ENCODE measurements at places on chromosomes 6 and 20.

DNA sequence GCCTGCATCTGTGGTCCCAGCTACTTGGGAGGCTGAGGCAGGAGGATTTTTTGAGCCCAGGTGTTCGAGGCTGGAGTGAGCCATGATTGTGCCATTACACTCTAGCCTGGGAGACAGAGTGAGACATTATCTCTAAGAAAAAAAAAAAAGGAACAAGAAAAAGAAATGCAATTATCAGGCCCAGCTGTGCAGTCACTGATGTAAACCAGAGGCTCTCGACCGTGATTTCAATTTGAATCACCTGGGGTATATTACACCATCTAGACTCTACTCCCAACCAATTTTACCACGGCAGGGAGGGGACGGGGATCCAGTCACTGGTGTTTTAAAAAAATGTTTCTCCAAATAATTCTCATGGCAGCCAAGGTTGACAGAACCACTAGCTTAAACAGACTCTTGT lies 48.8 kb upstream of the NKX2-2 start:
- H3K4me1 ChIP-seq: no peaks in the 10 kb centered on the region
- H3K27me3 ChIP-seq: no peaks in the 10 kb centered on the region
- H3K4me3 ChIP-seq: no peak overlapping the region
- no peaks in the 10 kb centered on the region for H3K36me3 ChIP-seq

DNA sequence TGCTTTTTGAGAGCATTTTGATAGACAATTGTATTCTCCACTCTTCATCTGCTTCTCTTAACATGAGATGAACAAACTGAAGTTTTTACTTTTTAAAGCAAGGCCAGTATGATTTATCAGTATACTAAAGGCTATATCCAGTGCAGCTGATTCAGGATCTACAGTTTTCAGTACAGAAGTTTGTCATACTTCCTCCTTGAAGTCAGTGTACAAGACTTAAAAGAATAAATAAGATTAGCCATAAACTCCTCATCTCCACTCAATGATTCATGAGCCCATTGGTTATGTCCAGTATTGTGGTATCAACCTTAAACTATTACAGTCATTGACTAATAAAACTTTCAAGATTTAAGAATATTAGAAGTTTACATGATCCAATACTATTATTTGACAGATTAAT lies 374.8 kb upstream of the EPHA7 start:
- H3K27ac ChIP-seq: no peak overlapping the region
- no peaks in the 10 kb centered on the region for H3K36me3 ChIP-seq
- no peaks in the 10 kb centered on the region for H3K4me1 ChIP-seq
- no peak overlapping the region for H3K4me3 ChIP-seq
- H3K27me3 ChIP-seq: no peaks in the 10 kb centered on the region

DNA sequence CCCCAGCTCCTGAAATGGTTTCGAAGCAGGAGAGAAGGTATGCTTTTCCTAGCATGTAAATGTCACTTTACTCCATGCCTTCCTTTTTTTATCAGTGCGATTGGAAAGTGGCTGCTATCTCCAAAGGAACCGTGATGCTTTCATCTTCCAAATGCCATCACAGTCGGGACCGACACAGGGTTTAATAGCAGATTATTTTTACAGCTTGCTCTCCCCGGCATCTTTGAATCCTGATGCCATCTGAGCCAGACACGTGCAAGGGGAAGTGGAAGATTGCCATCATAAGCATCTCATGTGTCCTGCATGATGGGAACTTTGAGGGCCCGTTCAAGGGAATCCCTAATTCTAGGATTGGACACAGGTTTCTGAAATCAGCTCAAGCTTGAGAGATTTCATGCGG lies 253.4 kb upstream of the KCNG1 start:
- no peak for DNase-seq
- H3K36me3 ChIP-seq: no peaks in the 10 kb centered on the region
- H3K27me3 ChIP-seq: no peaks in the 10 kb centered on the region

GRCh38 chr20:4689220-4689619 lies 32.5 kb upstream of the PRND start:
- peak overlapping the region; percentile 1 for H3K27ac ChIP-seq
- no peak for DNase-seq
- no peaks in the 10 kb centered on the region for H3K36me3 ChIP-seq
- H3K4me1 ChIP-seq: peaks cover 66% of the 10 kb centered on the region
- H3K27me3 ChIP-seq: no peaks in the 10 kb centered on the region

- H3K4me1 ChIP-seq: peaks cover 23% of the 10 kb centered on the region
- no peaks in the 10 kb centered on the region for H3K36me3 ChIP-seq
- no peak for DNase-seq
- H3K4me3 ChIP-seq: no peak overlapping the region
These were observed 48.0 kb upstream of the DST start for GRCh38 chr6:56690519-56691285.

DNA sequence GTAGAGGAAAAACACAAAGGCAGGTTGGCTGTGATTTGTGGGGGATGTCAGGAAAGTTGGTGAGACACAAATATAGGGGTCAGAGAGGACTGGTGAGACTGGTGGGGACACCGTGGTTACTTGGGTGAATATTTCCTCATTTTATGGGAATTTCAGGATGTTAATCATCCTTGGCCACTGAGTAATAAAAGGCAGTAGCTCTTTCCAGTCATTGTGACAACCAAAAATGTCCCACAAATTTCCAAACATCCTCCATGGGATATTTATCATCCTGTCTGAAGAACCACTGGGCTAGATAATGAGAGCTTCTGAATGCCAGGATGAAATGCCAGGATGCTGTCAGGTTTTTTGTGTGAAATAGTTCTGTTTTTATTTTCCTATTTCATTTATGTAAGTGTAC lies 374.1 kb downstream of the CD109 start:
- no peaks in the 10 kb centered on the region for H3K36me3 ChIP-seq
- H3K4me3 ChIP-seq: no peak overlapping the region
- no peak for DNase-seq
- H3K27me3 ChIP-seq: no peaks in the 10 kb centered on the region
- peaks cover 8% of the 10 kb centered on the region for H3K4me1 ChIP-seq
- no peak overlapping the region for H3K27ac ChIP-seq

DNA sequence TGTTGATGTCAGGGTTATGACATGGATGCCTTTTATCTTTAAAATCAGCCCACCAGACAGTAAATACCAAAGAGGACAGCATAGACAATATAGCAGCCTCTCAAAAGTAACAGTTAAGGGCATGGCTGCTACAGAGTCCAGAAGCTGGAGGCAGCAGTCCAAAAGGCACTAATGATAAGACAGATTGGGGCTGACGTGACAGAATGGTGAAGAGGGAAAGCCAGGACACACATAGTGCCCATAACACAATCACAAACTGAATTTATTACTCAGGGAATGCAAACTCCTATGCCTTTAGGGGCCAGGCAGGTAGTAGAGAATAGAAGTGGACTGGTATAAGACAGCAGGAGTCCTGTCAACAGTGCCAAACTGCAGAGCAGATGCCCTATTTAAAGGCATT lies 40.7 kb downstream of the TP53INP2 start:
- H3K27me3 ChIP-seq: no peaks in the 10 kb centered on the region
- DNase-seq: no peak
- no peak overlapping the region for H3K27ac ChIP-seq
- H3K36me3 ChIP-seq: peaks cover 55% of the 10 kb centered on the region

DNA sequence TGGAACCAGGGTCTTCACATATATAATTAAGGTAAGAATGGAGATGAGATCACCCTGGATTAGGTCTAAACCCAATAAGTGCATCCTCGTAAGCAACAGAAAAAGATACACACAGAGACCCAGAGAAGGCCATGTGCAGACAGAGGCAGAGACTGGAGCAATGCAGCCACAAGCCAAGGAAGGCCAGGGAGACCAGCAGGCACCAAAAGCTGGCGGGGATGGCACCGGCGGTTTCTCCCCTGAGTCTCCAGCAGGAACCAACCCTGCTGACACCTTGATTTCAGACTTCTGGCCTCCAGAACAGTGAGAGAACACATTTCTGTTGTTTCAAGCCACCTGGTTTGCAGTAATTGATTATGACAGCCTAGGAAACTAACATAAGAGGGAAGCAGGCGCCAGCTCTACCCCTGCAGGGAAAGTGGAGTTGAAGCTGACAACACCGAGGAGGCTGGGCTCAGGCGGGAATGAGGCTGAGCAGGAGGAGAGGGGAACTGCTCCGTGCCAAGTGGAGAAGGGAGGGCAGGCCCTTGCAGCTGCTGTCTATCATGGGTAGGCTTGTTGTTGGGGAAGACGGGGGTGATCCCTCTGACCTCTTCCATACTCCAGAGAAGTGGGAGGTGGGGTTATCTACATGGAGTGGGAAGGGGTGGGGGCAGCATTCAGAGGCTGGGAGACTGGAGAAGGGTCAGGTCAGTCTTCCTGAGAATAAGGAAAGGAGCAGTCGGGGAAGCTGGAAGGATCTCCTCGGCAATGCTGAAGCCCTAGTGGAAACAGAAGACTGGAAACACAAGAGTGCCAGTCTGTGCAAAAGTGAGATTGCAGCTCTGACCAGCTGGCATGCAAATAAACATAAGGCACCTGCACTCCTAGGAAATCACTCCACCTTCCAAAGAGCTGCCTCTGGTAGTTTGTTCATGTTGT lies 72.7 kb downstream of the NFATC2 start:
- no peak overlapping the region for H3K4me3 ChIP-seq
- no peaks in the 10 kb centered on the region for H3K27me3 ChIP-seq
- H3K27ac ChIP-seq: no peak overlapping the region

DNA sequence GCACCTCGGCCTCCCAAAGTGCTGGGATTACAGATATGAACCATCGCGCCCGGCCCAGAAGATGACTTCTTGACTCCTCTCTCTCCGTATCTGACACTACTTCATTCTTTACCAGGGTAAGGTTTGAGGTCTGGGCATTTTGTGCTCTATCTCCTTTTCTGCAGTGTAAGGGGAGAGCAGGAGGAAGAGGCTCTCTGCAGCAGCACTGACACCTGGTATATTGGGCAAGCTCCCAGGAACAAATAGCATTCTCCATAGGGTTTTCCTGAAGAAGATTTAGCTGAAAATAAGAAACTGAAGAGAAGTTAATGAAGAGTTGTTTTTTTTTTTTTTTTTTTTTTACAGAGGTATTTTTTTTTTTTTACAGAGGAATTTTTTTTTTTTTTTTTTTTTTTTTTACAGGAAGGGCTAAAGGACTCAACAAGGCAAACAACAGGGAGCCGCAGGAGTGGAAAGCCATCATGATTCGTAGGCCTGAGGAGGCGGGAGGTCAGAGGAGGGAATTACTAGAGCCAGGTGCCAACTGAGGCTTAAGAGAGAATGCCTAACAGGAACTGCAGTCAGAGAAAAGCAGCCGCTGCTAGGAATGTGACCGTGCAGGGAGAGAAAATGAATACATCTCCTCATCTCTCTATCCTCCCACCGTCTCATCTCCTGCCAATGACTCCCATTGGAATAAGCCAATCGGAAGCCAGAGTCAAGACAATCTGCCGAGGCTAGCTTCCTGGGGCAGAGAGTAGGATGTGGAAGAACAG lies 34.7 kb upstream of the ADGRF4 start:
- H3K4me3 ChIP-seq: no peak overlapping the region
- no peak overlapping the region for H3K27ac ChIP-seq
- H3K27me3 ChIP-seq: no peaks in the 10 kb centered on the region
- no peaks in the 10 kb centered on the region for H3K4me1 ChIP-seq
- H3K36me3 ChIP-seq: no peaks in the 10 kb centered on the region

GRCh38 chr6:85401186-85402021 lies 48.5 kb upstream of the NT5E start:
- no peaks in the 10 kb centered on the region for H3K36me3 ChIP-seq
- H3K4me3 ChIP-seq: no peak overlapping the region
- no peak overlapping the region for H3K27ac ChIP-seq
- DNase-seq: no peak
- no peaks in the 10 kb centered on the region for H3K27me3 ChIP-seq
- H3K4me1 ChIP-seq: peaks cover 41% of the 10 kb centered on the region

DNA sequence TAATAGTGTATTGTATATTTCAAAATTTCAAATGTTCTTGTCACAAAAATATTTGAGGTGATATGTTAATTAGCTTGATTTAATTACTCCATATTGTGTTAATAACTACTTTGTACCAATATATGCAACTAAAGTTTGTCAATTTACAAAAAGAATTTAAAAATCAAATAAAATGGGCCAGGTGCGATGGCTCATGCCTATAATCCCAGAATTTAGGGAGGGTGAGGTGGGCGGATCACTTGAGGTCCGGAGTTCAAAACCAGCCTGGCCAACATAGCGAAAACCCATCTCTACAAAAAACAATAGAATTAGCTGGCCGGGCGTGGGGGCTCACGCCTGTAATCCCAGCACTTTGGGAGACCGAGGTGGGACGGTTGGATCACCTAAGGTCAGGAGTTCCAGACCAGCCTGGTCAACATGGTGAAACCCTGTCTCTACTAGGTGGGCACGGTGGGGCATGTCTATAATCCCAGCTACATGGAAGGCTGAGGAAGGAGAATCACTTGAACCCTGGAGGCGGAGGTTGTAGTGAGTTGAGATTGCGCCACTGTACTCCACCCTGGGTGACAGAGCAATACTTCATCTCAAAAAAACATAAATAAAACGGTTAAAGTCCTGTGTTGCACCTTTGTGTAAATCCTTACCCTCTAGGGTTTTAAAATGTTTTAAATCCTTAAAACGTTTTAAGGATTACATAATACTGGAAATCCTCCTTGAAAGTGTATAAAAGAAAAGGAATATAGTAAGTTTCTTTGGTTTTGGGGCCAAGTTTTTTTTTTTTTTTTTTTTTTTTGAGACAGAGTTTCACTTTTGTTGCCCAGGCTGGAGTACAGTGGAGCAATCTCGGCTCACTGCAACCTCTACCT lies 4.0 kb downstream of the HSPA1B start:
- DNase-seq: no peak
- H3K27me3 ChIP-seq: no peaks in the 10 kb centered on the region

DNA sequence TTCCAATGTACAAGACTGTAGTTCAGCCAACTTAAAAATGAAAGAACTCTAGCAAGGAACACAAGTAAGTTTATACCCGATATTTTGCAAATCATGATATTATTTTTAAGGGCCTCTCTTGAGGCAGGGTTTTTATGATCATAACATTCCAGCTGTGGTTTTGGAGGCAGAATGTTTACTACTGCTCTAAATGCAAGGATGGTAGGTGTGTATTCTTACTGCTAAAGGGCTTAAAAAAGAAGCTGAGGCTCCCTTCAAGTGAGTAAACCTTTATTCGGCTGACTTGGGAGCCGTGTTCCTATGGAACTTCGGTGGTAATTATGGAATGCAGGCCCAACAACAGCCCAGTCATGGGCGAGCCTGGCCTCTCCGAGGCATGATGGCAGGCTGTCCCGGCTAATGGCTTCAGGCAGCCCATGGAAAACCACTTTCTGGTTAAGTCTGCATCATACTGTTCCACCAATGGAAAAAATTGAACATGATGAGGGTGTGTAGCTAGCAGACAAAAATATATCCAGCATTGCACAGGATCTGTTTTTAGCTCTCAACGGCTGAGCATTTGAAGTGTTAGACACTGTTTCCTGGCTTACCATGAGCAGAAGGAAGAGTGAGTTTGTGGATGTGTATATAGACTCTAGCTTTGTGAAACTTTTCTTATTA lies 111.5 kb downstream of the TIAM2 start:
- no peaks in the 10 kb centered on the region for H3K4me1 ChIP-seq
- no peak overlapping the region for H3K27ac ChIP-seq
- H3K36me3 ChIP-seq: no peaks in the 10 kb centered on the region

DNA sequence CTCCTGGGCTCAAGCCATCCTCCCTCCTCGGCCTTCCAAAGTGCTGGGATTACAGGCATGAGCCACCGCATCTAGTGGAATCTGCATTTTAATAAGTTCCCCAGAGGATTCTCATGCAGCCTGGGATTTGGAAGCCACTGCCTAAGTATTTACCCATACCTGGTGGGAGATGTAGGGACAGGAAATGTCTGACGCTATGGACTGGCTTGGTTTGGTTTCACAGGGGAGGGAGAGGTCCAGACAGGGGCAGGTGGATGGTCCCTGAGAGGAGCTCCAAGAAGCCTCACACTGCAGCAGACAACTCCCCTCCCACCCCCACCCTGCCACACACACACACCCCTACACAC lies 4.4 kb downstream of the VSTM2L start:
- peaks cover 4% of the 10 kb centered on the region for H3K27me3 ChIP-seq
- no peaks in the 10 kb centered on the region for H3K36me3 ChIP-seq

Measured in vagina (tissue), 2 donors.